Lower leg skin (tissue), 4 donors: ENCODE measurements at places on chromosomes 2 and 18.

DNA sequence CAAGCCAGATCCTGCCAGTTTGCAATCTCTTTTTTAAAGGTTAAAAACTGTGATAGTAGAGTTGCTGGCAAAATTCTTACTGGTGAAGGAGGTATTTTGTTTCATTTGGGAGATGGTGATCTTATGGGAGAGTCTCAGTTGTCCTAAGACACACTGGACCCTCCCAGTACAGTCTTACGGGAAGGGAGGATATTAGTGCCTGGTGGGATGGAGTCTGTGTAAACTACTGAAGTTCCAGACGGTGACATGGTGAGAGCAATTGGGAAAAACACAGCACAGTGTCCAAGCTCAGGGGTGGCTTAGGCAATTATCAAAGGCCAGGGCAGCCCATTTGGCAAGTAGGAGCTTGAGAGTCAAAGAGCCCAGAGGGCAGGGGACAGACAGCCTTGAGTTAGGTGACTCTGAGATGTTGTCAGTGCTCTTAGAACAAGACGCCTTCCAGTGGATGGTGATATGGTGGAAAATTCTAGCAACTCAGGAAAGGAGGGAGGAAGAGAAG, 143.7 kb upstream of the CCDC68 start:
- no peak for DNase-seq

DNA sequence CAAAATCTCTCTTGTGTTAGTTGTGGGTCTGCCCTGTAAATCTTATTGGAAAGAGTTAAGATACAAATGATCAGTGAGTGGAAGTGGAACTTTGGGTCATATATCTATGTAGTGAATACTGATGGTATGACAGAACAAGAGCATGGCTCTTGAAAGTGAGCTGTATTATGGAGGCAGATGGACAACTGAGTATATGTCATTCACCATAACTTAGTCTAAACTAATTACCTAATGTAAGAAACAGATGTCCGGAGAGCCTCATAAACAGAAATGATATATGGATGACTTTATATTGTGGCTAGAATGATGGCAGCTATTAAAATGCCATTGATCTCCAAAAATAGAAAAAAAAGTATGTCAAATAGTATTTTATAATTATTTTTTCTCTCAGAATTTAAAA, 72.4 kb downstream of the FASTKD2 start:
- no peak for DNase-seq

DNA sequence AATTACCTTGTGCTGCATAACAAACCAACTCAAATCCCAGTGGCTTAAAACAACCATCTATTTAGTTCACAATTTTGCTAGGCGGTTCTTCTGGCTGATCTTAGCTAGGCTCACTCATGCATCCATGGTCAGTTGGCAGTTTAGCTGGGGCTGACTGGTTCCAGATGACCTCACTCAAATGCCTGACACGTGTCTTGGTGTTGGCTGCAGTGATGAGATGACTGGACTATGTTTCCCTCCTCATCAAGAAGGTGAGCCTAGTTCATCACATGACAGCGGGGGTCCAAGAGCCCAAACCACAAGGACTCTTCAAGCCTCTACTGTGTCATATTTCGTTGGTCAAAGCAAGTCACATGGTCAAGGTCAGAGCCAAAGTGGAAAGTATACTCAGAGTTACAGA, 42.7 kb upstream of the ACTR3 start:
- no peak for DNase-seq

DNA sequence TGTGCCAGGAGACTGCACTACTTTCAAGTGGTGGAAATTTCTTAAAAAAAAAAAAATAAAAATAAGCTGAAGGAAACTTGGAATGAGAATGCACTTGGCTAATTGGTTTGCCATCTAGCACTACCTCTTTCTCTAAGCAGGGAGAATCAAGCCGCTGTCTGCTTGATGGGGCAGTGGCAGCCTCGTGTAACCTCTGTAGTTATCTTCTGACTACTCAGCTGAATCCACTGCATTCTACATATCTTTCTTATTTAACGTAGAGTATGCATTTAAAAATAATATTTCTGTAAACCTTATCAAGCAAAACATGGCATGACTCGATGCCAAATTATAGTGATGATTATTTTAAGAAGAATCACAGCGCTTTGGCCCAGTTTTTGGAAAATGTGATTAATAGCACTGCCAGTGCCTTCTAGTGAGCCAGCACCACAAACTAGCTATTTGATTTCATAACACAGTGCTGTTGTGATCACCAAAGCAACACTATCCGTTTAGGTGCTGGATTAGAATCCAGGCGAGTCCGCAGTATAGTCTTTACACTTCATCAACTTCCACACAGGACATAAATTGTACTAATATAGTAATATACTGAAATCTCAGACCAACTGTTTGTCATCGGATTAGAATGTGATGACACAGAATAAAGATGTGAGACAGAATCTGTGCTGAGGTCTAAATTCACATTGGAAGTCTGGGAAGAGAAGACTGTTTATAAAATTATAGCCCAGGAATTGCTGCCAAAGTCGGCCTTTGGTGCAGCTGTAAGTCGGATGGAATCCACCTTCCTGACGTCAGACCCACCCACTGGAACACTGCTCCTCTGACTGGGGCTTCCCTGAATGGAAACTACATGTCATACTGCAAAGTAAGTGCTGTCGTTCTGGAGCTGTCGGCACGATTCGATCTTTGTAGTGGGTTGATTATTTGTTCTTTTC, 136.5 kb upstream of the ETAA1 start:
- peak; percentile 60 for DNase-seq

DNA sequence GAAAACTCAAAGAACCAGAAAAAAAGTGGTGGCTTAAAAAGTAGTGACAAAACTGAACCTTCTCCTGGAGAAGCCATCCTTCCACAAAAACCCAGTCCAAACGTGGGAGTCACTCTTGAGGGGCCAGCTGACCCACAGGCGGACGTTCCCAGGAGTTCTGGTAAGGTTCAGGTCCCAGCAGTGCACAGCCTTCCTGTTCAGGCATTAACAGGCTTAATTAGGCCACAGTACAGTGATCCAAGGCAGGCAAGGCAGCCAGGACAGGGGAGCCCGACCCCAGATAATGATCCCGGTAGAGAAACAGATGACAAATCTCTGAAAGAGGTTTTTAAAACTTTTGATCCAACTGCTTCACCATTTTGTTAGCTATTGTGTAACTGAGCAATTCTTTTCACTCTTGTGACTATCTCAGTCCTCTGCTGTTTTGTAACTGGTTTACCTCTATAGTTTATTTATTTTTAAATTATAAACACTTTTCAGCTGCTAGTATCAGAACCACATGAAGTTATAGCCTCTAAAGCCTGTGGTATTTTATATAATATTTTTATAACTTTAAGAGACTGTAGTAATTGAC, 56.8 kb downstream of the ZC3H6 start:
- DNase-seq: no peak

DNA sequence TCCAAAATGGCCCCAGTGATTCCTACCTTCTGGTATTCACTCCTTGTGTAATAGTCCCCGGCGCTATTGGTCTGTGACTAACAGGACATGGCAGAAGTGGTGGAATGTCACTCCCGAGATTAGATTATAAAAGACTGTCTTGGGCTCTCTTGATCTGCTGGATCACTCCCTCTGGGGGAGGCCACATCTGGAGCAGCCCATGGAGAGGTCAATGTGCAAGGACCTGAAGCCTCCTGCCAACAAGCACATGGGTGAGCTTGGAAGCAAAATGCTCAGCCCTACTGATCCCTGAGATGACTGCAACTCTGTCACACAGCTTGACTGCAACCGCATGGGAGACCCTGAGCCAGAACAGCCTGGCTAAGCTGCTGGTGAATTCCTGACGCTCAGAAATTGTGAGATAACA, 94.3 kb upstream of the GLI2 start:
- peak; percentile 50 for DNase-seq

- DNase-seq: peak; percentile 49
These were observed 47.0 kb upstream of the RALBP1 start for GRCh38 chr18:9428301-9428706.

DNA sequence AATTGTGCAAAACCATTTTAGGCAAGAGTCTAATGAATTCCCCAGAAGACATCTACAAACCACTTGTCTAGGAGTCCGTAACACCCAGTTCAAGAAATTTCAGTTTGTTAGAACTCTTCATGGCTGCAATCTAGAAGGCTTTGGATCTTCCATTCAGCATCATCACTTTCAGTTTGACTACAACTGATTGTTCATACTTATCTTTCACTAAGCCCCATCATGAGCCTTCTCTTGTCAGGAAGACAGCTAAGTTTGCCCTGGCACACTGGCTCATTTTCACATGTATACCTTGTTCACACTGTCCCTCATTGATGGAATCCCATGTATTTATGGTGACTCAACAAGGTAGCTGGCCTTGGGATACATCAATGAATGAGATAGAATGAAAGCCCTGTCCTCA, 898.4 kb upstream of the CELF4 start:
- no peak for DNase-seq

- peak; percentile 56 for DNase-seq
These were observed 28.2 kb upstream of the AMMECR1L start for GRCh38 chr2:127913808-127914457.
